ACHN (cell line): ENCODE measurements at places on chromosomes 1 and 21.

- DNase-seq: no peak
Measured at GRCh38 chr1:230922620-230923019, 54.3 kb upstream of the C1orf198 start.

GRCh38 chr1:218034468-218034867 is 250.6 kb upstream of the RRP15 start:
- DNase-seq: no peak

DNA sequence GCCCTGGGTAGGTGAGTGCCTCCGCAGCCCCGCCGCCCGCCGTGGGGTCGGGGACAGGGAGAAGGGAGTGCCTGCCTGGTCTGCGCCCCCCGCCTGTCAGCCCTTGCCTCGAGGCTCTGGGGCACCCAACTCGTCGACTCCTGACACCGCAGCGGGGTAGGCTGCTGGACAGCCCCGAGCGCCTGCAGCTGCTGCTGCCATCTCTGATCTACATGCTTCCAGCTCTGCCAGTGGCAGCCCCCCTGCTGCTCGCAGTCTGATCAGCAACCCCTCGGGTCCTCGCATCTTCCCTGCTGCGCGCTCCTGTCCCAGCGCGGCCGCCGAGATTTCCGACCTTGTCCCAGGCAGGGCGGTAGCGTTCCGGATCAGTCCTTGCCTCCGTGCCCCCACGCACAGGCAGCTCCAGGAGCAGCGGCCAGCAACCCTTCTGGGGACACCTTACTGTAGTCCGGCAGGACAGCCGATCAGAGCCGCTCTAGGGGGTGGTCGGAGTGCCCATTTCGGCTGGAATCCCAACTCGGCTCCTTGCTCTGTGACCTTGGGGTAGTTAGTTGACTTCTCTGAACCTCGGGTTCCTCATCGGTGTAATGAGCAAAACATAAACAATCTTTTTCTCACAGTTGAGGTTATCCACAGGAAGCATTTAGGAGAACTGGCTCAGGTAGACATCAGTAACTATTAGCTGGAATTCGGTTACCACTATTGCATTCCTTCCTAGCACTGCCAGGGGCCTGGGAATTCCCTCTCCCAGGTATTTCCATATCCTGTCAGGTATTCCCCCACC is 540 bp downstream of the BCAN start:
- no peak for DNase-seq

GRCh38 chr1:78101514-78101913 is 55.7 kb downstream of the GIPC2 start:
- peak; percentile 93 for DNase-seq

- no peak for DNase-seq
Measured at GRCh38 chr1:109990302-109990653, 5.7 kb downstream of the AHCYL1 start.

DNA sequence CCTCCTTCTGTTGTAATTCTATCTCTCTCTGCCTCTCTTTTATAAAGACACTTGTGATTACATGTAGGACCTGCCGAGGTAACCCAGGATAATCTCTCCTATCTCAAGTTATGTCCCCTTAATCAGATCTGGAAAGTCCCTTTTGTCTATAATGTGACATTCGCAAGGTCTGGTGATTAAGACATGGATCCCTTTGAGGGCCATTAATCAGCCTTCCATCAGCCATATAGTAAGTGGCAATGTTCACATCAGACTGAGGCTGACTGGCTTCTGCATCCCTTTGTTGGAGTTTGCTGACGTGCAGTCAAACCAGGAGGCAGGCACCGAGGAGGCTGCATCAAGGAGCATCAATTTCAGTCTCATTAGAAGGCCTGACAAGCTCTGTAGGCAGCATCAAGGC is 209.6 kb downstream of the BACH1 start:
- no peak for DNase-seq

DNA sequence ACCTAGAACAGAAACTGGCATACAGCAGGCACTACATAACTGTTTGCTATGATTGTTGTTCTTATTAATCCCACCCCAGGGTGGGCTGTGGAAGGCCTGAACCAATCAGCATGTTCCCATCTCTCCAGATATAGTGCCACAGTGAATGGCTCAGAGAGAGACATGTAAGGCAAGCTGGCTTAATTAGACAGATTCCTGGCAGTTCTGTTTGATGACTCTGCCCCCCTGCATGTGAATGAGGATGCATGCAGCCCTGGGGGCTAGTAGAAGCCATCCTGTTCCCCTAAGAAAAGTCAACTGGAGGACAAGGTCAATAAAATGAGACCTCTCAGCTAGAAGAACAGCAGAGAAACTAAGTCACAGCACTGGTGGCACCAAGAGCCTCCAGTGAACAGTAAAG is 130.3 kb downstream of the GLIS1 start:
- no peak for DNase-seq

DNA sequence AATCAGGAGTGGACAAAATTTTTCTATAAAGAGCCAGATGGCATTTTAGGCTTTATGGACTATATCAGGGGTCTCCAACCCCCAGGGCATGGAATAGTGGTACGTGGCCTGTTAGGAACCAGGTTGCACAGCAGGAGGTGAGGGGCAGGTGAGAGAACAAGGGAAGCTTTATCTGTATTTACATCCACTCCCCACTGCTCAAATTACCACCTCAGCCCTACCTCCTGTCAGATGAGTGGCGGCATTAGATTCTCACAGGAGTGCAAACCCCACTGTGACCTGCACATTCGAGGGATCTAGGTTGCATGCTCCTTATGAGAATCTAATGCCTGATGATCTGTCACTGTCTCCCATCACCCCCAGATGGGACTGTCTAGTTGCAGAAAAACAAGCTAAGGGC is 13.9 kb downstream of the PHTF1 start:
- DNase-seq: no peak

DNA sequence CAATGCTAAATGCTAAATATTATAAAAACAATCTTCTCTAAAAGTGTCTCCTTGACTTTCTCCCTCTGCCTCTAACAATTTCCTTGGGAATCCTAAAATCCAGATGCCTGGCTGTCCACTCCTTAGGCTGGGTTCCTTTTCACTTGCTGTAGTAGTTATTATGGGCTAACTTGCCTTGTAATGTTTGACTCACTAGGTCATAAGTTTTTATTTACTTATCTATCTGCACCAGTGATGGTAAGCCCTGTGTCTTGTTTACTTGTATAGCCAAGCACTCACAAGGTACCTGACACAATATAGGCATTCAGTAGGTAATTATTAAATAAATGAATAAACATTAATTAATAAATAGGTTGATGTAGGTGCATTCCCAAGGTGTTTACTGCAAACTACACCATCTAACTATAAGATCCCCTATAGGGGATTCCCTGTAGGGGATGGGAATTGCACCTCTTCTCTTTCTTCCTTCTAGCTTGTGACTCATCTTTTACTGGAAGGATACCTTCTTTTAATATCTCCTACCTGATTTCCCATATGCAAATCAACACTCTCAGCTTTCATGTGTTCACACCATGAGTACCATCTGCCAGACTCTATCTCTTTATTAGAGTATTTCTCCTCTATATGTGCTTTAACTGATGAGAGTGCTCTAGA is 14.7 kb upstream of the CHIA start:
- no peak for DNase-seq

DNA sequence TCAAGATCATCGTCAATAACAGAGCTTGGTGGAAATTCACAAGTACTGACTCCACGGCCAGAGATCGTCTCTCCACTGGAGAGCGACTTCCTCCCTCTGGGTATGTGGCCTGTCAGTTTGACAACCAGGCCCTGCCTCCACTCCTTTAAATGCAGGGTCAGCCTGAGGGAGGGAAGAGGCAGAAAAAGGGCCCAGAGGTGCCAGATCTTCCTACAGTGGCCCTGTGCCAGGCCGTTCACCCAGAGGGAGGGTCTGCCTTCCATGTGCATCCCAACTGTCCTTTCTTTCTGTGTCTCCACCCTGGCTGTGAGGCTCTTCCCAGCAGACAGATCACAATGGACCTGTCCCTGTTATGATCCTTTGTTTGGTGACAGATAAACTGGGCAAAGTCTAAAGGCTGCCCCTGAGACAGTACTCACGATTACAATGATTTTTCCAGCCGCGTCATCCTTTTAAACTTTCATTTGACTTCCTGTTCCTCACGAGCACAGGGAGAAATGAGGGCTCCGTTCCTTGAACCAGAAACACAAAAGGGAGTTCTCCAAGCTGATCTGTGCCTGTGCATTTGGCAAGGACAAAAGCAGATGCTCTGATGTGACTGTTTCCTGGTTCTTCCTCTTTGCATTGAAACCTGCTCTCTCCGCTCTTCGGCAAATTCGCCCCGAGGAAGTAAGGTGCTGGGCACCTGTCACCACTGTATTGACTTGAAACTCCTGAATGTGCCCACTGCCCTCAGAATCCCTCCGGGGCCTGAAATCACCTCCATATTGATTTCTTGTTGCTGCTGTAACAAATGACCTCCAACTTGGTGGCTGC is 126.7 kb downstream of the PGBD5 start:
- no peak for DNase-seq

GRCh38 chr1:25651036-25651640 is 34.5 kb downstream of the MAN1C1 start:
- DNase-seq: no peak

DNA sequence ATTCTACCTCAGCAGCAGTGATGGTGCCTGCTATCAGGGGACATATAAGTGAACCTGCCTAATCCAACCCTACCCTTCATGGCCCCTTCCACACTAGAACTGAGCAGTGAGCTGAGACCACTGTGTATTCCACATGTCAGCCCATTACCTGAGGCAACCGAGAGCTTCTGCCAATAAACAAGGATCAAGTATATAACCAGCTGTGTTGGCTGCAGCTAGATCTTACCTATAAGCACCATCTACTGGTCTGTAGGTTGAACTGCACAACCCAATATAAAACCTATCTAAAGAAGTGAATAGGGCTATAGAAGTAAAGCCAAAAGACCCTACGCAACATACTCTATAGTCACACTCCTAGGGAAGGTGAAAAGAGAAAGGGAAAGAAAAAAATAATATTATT is 376.9 kb downstream of the HHIPL2 start:
- peak; percentile 41 for DNase-seq

DNA sequence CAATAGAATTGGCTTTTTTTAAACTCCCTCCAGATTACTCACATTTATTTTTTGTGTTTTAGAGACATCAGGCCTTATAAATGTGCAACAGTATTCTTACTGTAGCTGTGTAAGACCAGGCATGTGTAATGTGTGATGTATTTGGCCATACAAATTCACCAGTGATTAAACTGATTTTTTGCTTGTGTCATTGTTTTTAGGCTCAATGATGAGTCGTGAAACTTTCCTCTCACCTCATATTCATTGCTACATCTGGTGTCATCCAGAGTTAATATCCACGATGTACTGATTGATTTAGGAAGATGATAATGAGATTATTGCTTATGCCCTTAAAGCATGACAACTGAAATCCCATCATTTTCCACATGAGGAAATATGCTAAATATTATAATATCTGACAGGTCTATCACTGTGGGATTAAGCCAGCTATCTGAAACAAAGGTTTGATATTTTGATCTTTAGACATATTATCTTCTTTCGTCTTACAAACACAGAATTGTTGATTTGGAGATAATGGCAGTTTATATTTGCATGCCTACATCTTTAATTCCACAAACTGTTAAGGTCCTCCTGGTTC is 487.9 kb downstream of the PTBP2 start:
- no peak for DNase-seq
